Stimulated activated naive CD4-positive, alpha-beta T cell (primary cell): ENCODE measurements at places on chromosomes 5 and 9.

GRCh38 chr9:131735238-131736128 lies 4.4 kb downstream of the RAPGEF1 start:
- DNase-seq: no peak

DNA sequence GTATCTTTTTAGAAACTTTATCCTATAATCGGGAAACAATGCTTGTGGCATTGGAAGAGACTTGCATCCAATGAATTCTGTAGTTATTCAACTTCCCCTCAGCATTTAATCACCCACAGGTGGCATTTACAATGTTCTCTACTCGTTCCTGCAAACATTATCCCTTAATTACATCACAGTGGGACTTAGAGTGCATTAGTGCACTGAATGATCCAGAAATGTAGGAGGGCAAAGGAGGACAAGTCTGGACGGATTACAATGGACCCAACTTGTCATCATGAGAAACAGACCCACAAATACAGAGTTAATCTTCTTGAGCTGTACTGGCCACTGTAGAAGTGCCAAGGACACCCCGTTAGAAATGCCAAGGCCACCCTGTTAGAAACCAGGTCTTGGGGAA lies 129.1 kb downstream of the DOCK8 start:
- no peak for DNase-seq

DNA sequence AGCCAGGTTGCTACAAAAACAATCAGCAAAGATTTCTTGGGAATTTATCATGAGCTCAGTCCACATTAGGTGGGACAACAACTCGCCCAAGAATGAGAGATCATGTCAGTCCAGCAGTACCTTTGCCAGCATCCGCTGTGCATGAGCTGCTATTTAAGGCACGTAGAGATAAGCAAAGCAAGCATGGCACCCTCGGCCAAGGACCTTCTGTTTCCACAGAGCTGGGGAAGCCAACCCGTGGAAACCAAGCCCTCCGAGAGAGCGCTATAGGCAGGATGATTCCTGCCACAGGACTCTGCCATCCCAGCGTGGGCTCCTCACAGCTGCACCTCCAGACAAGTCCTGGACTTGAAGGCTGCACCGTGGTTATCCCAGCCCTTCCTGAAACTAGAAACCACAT lies 189.5 kb upstream of the PPP1R26 start:
- DNase-seq: no peak

DNA sequence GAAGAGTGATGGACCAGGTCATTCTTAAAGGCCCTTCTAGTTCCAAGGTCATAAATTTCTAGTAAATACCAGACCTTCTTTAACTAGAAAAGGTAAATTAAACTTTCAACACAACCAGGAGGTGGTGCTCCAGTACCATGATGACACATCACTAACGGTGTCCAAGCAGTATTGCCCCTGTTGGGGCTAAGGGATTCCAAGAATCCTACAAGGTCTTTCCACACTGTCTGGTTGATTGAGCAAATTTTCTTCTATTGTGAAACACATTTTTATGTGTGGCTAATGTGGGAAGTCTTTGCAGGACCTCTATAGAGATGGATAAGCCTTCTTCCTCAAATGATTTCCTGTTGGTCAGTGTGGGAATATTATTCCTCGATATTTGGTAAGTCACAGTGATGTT lies 459.6 kb upstream of the PAPPA start:
- no peak for DNase-seq

DNA sequence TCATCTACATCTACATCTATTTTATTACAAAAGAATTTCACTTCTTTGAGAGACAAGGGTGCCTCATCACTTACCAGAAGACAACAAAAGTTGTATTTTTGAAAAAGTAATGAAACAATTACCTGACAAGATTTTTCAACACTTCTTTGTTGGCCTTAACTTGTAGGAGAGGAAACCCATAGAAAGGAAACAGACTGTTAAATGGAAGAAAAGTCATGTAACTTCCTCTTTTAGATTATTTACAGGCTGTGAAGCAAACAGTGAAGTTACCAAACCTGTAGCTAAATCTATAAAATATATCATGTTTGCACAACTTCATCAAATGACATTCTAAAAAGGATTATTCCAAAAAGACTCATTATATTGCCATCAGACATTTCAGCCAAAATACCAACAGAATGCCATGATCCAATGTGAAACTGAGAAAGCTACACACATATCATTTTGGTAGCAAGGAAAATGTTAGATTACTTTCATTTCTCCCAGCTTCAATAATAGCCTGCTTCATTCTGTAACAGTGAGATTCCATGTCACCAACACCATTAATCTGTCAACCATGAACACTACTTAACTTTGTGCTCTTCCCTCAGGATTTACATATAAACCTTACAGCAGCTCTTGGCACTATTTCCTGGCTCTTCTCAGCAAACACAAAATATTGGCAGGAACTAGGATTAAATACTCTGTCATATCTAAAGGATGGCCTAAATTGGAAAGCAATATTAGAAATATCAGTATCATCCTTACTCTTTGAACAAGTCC lies 122.5 kb downstream of the MCTP1 start:
- DNase-seq: no peak

- DNase-seq: no peak
Observed at GRCh38 chr5:68071736-68072135, 143.8 kb upstream of the PIK3R1 start.

DNA sequence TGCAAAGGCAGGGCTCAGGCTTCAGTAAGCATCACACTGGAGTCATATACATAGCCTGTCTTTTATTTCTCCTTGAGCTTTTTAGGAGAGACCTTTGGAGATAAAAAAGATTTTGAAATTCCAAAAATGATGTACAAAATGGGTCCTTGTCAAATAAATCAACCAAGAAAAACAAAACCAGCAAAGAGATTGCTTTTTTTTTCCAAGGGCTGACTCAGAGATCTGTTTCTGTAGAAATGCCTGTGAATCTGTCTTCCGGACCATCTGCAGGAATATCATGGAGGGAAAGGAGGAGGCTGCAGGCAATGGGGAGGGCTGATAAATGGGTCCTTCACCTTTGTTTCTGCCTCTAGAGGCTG lies 77.4 kb downstream of the SLIT3 start:
- no peak for DNase-seq

DNA sequence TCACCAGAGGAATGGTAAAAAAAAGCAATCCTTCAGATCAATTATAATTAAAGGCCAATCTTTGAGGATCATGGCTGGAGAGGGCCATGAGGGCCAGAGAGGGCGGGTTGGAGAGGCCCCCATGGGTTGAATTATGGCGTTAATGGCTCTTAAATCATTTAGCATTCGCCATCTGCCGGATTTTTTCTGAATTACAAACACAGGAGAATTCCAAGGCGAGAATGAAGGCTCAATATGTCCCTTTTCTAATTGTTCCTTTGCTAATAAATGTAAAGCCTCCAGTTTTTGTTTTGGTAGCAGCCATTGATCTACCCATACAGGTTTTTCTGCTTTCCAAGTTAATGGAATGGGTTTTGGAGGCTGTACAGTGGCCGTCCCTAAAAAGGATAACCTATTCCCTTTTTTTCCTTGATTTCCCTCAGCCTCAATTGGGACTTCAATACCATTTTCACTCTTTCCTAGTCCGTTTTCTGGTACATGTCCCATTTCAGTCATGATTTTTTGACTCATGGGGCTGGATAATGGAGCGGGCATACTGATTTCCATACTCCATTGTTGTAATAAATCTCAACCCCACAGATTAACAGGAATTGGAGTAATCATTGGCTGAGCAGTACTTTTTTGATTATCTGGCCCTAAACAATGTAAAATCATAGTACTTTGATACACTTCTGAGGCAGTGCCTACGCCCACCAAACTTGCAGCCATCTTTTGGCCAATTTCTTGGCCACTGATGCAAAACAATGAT lies 6.7 kb upstream of the TMEM141 start:
- no peak for DNase-seq

DNA sequence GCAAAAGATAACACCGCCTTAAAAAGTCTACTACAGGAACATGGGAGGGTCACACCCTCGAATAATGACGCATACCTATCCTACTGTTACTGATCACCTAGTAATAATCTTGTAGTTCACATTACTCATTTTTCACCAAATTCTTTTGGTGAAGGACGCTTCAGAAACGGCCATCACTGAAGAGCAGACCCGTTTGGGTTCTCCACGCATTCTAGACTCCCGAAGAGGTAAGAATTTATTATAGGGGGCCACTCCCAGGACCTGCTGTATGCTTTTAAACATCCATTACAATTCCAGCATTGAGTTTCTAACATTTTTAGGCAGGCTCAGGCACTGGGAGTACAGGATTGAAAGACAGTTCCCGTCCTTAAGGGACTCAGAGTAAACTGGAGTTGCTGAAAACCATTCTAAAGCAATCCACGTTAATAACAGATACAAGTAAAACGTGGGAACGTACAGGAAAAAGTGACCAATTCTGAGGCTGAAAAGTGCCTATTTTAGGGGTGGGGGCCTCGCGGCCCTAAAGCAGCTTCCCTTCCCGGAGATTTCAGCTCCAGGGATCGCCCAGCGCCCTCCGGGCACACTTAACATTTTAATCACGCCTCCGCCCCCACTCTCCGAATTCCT lies at the start of gene FER:
Gene FER, plus strand, starts transcription at position 124 of the 627 bp plus-strand sequence. CDS start 50,286 bp downstream, outside the sequence.
- peak; percentile 16 for DNase-seq

- DNase-seq: no peak
Observed at GRCh38 chr9:132055756-132056155, 23.9 kb downstream of the MED27 start.

- DNase-seq: no peak
Observed at GRCh38 chr5:60055168-60055567, 161.6 kb upstream of the PDE4D start.

- no peak for DNase-seq
Observed at GRCh38 chr9:131698618-131698985, 41.3 kb downstream of the RAPGEF1 start.

- no peak for DNase-seq
Observed at GRCh38 chr5:110903966-110904365, 165.2 kb downstream of the SLC25A46 start.

DNA sequence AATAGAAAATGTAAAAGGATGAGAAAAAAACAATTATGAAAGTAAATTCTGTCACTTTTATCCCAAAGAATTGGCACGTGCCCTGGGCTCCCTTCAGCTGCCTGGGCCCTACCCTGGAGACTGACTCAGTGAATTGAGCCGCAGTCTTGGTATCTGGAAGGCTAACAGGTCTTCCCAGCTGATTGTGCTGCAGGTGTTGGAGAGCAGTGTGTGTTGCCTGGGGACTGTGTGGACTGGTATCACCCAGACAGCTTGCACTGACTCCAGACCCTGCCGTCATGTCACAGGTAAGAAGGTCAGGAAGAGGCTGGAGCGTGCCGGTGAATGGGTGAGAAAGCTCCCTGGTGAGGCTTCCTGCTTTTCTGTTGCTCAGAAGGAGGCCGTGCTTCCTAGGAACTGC lies 83.3 kb downstream of the AOPEP start:
- no peak for DNase-seq

DNA sequence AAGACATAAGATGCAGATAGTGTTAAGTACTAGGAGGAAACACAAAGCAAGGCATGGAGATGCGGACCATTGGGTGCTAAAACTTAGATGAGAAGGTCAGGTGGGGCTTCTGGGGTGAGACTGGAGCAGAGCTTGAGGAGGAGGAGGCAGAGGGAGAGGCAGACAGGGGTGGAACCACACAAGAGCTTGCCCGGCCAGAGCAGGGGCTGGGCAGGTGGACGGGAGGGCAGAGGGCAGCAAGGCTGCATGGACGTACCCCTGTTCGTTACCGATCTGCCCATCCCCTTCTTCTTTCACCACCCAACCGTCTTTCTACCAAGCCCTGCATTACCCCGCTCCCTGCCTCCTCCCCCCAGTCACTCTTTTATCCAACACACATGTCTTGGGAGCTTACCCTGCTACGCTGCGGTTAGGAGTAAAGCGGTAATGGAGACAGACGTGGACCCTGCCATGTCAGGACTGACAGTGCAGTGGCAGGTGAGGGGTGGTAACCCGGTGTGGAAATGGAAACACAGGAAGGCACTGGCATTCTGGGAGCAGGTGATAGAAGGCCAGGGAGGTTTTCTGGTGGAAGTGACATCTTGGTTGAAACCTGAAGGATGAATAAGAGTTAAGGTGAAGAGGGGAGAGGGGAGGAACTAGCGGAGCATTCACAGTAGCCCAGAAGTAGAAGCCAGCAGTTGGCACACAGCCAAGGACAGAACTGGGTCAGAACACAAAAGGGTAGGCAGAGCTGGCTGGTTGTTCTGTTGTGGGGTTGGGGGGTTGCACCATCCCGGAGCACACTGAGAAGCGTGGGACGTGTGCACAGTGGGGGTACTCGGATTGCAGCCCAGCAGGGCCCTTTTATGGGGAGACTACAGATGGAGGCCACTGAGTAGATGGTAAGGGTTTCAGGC lies 167.2 kb downstream of the CACNA1B start:
- DNase-seq: no peak

- no peak for DNase-seq
Observed at GRCh38 chr5:108028412-108028811, 353.5 kb downstream of the FBXL17 start.

- no peak for DNase-seq
Observed at GRCh38 chr5:66981266-66982055, 215.1 kb downstream of the CD180 start.

DNA sequence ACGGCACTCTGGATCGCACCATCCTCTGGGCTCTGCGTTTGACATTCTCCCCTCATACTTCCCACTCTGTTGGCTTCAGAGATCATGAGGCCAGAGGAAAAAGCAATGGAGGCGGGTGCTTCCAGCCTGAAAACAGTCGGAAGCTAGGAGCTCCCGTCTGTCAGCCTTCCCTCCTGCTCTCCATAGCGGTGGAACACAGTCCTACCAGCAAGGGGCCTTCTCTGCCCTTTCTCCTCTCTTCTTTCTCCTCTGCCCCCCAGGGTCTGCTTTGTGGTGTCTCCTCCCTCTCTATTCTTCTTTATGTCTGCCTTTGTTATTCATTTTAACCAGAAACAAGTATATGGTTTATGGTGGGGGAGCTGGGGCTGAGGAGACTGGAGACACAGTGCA lies 152.5 kb upstream of the NFIB start:
- no peak for DNase-seq

DNA sequence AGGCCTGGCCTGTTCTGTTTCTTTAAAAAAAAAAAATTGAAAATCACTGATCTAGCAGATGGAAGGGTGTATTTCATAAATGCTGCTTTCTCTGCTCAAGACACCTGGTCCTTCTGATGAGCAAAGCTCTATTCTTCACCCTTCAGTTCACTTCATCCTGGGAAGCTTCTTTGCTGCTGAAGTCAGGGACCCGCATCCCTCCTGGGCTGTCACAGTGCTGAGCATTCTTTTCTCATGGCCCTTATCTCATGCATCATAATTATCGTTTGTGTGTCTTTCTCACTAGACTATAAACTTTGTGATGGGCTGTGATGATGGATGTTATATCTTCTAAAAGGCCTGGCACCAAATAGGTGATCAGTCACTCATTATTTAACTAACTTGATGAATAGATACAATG lies 461.0 kb downstream of the GADD45G start:
- DNase-seq: no peak

- no peak for DNase-seq
Observed at GRCh38 chr9:2718698-2719033, 1.4 kb downstream of the KCNV2 start.

DNA sequence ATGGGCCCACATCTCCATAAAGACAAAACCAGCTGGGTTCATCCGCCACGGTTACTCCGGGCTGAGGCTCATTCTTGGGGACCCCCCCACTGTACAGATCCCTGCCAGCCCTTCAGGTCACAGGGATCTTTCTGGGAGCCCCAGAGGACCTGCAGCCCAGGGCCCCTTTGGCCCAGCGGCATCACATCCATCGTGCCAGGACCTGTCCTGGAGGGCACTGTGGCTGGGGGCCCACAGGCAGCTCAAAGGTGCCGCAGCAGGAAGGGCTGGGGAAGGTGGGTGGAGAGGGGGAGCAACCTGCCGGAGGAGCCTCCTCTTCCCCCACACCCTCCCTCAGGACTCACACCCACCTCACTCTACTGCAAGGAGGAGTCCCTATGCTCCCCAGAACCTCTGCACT lies 252.8 kb downstream of the ROR2 start:
- DNase-seq: no peak

GRCh38 chr5:113064806-113065205 lies 88.2 kb downstream of the DCP2 start:
- DNase-seq: no peak
